ENCODE measurements at places on chromosomes 5 and 9. TPM values are rescaled to one million over a fixed set of nuclear protein-coding genes. Genes with fewer than 3 reads are reported as not detected.

DNA sequence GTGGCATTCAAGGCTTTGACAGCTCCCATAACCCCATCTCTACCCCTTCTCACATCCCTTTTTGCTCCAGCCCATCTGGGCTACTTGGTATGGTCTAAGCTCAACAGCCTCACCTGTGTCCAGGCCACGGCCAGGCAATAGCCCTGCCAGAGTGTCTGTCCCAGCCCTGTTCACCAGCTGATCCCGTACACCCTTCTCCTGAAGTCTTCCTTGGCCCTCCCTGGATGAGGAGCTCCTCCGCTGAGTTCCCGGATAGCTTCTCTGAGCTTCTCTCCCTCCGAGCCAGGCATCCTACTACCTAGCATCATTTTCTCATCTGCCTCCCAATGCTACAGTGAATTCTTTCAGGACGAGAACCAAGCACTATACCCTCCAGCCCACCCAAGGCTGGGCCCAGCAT is 208.2 kb downstream of the DAB2IP start:
- H3K4me3 ChIP-seq, result no peak overlapping the region
- H3K27ac ChIP-seq, result no peak overlapping the region
- no peaks in the 10 kb centered on the region for H3K27me3 ChIP-seq
- DNase-seq, result no peak

DNA sequence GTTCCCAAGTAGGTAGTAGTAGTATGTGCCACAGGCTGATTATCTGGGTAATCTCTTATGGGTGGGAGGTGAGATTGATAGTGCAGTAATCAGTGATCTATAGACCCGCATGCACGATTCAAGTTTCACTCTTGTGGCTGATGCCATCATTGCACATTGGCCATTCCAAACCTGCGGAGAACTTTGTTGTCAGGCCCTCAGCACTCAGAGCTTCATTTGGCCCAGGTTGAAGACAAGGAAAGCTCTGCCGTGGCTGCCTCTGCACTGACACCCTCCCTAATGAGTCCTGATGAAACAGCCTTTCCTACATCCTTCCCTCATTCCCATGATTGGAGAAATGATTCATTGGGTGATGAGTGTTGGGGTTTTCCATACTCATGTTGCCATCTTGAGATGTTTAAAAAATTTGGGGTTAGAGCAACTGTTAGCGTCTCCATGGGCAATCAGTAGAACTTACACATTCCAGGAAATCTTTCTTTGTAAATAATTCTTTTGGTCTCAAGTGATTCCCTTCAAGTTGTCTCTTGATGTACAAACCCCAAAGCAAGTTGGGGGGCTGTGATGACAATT is 22.9 kb downstream of the PROP1 start:
- H3K4me3 ChIP-seq, result no peak overlapping the region
- no peak overlapping the region for H3K27ac ChIP-seq
- H3K36me3 ChIP-seq, result no peaks in the 10 kb centered on the region
- DNase-seq, result no peak
- H3K4me1 ChIP-seq, result no peaks in the 10 kb centered on the region

GRCh38 chr5:173293817-173294672 is 34.2 kb downstream of the STC2 start:
- H3K36me3 ChIP-seq, result no peaks in the 10 kb centered on the region
- DNase-seq, result peak; percentile 57
- H3K27me3 ChIP-seq, result peaks cover 51% of the 10 kb centered on the region
- no peak overlapping the region for H3K27ac ChIP-seq
- H3K4me3 ChIP-seq, result peak overlapping the region; percentile 3

The ZNF462 gene
- 0.09 TPM for total RNA-seq

GRCh38 chr5:32707418-32707997 is 3.6 kb upstream of the NPR3 start:
- no peak overlapping the region for H3K27ac ChIP-seq
- no peak overlapping the region for H3K4me3 ChIP-seq
- DNase-seq, result no peak

DNA sequence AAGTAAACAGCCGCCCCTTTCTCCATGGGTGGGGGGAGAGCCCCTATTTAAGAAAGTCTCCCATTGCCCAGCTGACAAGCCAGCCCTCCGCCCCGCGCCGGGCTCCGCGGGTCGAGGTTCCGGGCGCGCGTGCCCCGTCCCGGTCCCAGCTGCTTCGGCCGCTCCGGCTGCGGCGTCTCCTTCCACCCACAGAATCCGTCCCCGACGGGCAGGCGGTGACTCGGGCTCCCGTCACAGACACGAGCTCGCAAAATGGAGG is 223 bp downstream of the NR3C1 start:
- peak overlapping the region; percentile 87 for H3K27ac ChIP-seq
